SW480 (cell line): ENCODE measurements at places on chromosomes 7 and 10.

DNA sequence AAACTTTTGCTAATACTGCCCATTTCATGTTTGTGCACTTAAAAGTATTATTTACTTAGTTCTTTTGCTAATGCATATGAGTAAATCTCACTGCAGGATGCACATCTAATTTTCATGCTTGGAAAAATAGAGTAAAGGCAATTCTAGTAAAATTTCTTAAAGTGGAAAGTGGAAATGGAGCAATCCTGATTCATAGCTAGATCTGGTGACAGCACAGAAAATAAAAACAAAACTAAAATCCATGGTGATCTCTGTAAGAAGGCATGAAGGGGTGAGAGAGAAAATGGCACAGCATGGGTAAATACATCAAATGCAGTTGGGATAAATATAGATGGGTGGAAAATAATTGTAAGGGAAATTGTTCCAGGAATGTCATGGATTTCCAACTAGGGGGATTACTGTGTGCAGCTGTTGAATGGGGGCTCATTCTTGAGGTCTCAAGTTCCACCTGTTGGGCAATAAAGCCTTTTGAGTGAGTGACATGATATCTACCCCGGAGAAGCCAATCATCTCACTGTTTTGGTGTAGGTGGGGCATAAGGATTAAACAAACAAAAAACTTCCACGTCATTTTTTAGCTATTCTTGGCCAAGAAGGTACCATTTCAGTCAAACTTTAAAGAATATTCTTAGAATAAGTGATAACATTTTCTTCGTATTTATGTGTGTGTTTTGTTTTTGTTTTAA is 1.7 kb upstream of the MCU start:
- no peak for DNase-seq

- peak; percentile 26 for DNase-seq
Measured at GRCh38 chr7:93092757-93093370, 24.9 kb downstream of the SAMD9 start.

DNA sequence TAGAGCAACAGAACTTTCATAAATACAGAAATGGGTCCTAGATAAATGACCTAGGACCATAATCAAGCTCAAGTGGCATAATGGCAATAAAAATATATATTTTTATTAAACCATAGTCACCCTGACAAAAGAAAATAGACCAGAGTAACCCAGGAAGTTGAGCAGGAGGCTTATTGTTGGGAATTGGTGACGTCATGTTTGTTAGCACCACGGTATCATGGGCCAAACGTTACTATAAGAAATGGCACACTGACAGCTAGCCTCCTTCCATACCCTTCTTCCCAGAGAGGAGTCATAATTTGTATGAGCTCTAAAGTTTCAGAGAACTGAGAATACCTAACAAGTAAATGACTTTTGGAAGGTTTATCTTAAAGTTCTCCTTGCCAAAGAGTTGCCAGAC is 1698.2 kb downstream of the REEP3 start:
- no peak for DNase-seq

DNA sequence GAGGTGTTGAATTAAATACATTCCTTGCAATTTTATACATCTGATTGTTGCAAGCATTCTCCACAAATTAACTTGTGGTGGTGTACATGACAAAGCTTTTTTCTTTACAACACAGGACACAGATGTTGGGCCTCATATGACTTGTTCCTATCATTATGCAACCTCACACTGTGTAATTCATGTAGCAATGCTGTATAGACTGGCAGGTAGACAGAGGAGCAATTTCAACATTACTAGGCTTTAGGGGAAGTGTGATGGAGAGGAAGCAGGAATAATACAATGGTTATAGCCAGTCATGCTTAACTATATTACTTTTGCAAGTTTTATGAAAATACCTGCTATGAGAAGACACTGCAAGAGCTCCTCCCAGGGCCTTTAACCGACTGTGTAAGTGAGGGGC is 832.1 kb downstream of the CNTNAP2 start:
- no peak for DNase-seq

GRCh38 chr10:123614888-123615287 is 51.3 kb upstream of the GPR26 start:
- DNase-seq: peak; percentile 51

DNA sequence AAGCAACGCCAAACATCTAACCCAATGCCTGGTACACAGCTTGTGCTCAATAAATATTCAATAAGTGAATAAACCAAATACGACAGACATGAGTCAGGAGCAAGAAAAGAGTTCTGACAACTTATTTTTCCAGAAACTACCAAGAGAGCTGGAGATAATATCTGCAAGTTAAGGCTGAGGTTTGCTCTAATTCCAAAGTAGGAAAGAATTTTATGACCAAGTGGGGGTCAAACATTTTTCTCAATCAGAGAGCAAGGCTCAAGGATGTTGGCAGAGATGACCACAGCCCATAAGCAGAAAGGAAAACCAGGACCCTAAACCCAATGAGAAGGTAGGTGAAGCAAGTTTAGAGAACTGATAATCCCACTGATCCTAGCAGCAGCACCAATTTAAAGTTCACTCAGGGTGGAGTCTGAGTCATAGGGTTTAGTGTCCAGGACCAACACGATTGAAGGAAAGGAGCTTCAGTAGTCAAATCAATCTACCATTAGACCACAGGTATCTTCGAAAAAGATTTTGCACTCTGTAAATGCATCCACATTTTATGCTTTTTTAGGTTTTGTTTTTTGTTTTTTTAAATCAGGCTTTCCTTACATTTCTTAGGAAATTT is 49.3 kb upstream of the KCNIP2 start:
- no peak for DNase-seq

- DNase-seq: no peak
Measured at GRCh38 chr7:3978839-3979238, 677.8 kb downstream of the SDK1 start.

DNA sequence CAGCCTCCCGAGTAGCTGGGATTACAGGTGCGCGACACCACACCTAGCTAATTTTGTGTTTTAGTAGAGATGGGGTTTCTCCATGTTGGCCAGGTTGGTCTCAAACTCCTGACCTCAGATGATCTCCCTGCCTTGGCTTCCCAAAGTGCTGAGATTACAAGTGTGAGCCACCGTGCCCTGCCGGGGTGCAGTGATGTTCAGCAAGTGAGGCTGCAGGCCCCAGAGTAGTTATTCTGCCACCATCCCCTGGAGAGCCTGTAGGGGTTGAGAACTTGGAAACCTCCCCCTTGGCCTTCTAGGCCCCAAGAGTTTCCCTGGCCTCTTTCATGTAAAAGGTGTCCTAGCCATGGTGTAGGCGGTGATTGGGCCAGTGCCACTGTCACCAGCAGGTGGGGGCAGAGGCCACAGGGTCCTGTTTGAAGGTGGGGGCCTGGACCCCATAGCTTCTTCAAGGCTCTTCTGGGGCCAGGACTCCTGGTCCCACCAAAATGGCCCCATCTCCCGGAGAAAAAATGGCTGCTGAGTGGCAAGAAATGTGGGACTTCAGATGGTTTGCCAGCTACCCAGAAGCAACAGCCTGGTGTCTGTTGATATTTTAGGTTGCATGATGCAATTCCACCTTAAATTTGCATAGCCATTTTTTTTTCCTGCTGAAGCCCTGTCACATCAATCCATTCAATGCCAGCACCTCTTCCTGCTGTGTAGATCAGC is 25.5 kb upstream of the INMT start:
- DNase-seq: peak; percentile 49

GRCh38 chr7:101814081-101814990 is 3.1 kb upstream of the CUX1 start:
- DNase-seq: peak; percentile 91
